GM04503 (cell line): ENCODE measurements at places on chromosomes 16 and 17.
A peak's percentile ranks its signal among the peaks of the same experiment; 100 is the strongest.

GRCh38 chr17:81563861-81564586 is 11.9 kb upstream of the FAAP100 start:
- DNase-seq: no peak

GRCh38 chr17:34499576-34499975 is 79.8 kb upstream of the TMEM132E start:
- DNase-seq: no peak

- no peak for DNase-seq
Measured at GRCh38 chr17:17675925-17676534, 5.2 kb upstream of the RAI1 start.

- no peak for DNase-seq
Measured at GRCh38 chr17:71287071-71287823, 833.6 kb upstream of the SOX9 start.

DNA sequence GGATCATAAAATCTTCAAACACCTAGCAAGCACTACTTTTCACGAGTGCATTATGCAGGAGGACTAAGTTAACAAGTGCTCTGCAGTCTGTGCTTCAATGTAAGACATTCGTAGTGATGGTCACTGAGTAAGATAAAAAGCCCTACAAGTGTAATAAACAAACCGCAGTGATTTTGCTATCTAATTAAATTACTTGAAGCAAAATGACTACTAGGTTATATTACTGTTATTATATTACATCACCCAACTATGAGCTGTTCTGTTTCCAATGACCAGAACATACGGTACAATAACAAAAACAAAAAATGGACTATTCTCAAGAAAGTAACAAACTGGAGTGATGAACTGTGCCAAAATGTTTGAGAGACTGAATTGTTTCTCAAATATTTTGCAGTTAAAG is 11.2 kb downstream of the KLHL10 start:
- no peak for DNase-seq

DNA sequence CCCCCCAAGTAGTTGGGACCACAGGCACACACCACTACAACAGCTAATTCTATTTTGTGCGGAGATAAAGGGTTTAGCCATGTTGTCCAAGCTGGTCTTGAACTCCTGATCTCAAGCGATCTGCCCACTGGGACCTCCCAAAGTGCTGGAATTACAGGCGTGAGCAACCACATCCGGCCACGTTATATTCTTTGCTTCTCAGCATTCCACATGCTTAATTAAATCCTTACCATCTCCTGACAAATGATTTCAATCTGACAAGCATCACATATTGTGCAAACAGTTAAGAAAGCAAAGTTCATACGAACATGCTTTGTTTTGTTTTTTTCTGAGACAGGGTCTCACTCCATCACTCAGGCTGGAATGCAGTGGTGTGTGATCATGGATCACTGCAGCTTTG is 18.2 kb downstream of the HIGD1B start:
- DNase-seq: peak; percentile 47

GRCh38 chr17:82235056-82235774 is 6.4 kb downstream of the SLC16A3 start:
- DNase-seq: no peak

DNA sequence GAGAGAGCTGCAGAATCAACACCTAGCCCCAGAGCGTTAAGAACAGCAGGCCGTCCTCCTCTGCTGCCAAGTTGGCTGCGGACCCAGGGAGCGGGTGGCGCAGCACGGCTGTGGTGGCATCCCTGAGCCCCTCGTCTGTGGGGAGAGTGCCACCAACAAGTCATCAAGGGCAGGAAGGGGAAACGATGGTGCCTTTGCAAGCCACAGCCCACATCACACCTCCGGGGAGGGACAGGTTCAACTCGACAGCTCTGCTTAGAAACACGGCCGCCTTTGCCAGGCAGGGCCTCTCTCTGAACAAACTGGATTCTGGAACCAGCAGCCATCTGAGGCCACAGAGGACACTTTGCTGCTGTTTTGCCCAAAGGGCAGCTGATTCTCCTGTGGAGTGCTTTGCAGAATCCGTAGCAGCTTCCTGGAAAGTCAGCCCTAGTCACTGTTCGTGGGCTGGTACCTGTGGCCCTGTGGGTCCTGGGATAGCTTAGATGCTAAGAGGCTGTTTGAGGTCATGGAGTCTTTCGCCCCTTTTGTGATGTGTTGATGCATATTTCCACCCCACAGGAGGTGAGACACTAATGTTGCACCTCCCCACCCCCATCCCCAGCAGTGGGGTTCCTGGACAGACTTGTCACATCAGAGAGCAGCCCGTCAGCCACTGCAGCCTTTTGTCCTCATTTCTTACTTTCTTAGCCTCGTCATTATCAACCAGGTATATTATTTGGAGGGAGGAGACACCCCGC is 270.6 kb downstream of the CPPED1 start:
- DNase-seq: no peak

- DNase-seq: no peak
Measured at GRCh38 chr17:65583921-65584603, 22.6 kb upstream of the AXIN2 start.

DNA sequence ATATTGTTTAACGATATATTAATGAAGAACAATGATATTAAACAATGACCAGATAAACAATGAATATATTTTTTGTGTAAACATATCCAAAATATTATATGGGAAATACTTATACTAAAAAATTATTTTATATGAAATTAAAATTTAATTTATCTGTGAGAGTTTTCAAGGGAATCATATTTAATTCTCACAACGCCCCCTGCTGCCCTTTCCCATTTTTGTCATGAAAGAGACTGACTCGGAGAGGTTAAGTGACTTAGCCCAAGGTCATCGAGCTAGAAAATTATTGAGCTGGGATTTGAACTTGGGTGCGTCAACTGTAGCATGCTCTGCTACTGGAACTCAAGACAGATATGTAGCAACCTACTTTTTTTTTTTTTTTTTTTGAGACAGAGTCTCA is 7.2 kb upstream of the MYCBPAP start:
- DNase-seq: no peak

DNA sequence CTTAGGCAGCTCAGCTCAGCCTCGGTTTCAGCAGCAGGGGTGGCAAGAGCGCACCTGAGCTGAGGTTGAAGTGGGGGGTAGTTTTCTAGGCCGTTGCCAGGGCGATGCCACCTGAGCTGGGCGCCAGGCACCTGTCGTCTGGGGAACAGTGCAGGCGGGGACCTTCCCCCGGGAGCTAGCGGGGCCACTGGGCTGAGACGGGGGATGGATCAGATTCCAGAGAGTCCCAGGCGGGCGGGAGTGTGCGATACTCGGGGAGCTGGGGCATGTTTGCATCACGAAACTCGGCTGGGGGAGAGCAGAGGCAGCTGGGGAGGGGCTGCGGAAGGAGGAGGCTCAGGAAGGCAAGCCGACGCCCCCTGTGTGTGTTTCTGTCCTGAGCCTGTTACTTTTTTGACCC is 477 bp upstream of the CLDN9 start:
- no peak for DNase-seq

GRCh38 chr17:74605361-74605760 is 13.3 kb upstream of the CD300LD start:
- DNase-seq: peak; percentile 46

DNA sequence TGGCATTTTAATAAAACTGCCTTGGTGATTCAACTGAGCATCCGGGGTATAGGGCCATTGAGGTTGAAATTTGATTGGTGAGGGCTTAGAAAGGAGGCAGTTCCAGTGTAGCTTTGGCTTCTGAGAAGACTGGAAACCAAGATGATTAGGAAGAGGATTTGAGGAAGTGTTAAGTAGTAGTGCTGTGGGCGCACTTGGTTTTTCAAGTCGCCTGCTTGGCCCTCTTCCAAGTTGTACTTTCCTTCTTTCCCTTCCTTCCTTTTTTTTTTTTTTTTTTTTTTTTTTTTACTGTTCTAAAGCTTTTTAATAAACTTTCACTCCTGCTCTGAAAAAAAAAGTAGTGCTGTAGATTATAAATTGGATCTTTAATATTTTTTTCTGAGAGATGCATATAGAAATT is 320.5 kb downstream of the UTP18 start:
- no peak for DNase-seq

- no peak for DNase-seq
Measured at GRCh38 chr16:82037666-82038065, 2.6 kb downstream of the HSD17B2 start.

- DNase-seq: no peak
Measured at GRCh38 chr16:1036166-1036565, 36.4 kb upstream of the SSTR5 start.

- DNase-seq: no peak
Measured at GRCh38 chr17:49193513-49194296, 16.7 kb downstream of the GNGT2 start.

DNA sequence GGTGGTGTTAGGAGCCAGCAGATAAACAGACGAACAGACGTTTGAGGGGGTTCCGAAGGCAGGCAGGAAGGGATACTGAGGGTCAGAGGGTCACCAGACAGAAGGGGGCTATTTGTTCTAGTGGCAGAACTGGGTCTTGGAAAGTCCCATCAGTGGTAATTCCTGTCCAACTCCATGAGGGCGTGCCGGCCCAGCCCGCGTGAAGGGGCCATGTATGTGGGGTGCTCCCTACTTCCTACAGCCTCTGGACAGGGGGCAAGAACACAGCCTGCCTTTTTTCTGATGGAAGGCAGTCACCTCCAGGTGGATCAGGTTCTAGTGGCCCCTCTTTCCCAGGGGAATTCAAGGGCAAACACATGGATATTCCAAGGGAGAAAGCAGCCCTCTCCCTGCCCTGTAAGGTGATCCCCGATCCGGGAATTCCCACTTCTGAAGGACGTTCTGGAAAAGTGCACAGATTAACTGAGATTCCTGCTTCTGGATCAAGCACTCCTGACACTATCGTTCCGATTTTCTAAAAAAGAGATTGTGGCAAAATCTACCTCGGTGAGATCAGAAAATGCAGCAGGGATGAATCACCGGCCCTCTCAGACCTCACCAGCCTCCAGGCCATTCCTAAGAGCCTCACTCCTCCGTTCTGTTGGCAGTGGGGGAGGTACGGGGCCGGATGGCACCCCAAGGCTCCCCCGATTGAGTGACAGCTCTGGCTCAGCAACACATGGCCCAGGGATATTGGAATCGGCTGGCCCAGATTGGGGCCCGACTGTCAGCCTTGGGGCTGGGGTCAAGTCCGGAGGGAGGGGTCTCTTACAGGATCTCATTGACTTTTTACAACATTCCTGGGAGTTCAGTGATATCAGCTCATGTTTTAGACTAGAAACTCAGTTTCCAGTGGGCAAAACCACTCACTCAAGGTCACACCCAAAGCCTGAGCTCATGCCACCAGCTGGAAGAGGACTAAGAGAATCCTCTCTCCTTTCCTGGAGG is 12.4 kb downstream of the STX1B start:
- DNase-seq: peak; percentile 55

GRCh38 chr16:6797223-6797622 is 535.4 kb upstream of the RBFOX1 start:
- no peak for DNase-seq

GRCh38 chr16:35306915-35307314 is 1847.5 kb downstream of the TP53TG3F start:
- DNase-seq: no peak

DNA sequence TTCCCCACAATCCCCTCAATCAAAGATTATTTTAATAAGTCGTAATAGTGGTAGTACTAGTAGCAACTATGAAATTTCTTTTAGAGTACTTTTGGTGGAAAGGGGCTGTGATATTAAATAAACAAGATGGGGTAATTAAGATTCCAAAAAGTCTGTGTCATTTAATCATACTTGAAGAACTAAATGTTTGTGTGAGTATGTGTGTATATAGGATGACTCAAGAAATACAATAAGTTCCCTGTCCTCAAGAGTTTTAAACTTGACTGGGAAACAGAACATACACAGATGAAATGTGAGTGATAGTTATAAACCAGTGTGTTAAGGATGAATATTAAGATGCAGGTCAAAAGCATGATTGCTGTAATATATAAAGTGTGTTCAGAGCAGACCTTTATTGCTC is 2.3 kb downstream of the ALDH3A2 start:
- DNase-seq: no peak

- DNase-seq: no peak
Measured at GRCh38 chr17:75830164-75831031, 13.8 kb downstream of the UNC13D start.

GRCh38 chr16:19853132-19853741 is 31.4 kb downstream of the GPRC5B start:
- DNase-seq: no peak

GRCh38 chr16:88346680-88347505 is 35.9 kb upstream of the ZNF469 start:
- no peak for DNase-seq

DNA sequence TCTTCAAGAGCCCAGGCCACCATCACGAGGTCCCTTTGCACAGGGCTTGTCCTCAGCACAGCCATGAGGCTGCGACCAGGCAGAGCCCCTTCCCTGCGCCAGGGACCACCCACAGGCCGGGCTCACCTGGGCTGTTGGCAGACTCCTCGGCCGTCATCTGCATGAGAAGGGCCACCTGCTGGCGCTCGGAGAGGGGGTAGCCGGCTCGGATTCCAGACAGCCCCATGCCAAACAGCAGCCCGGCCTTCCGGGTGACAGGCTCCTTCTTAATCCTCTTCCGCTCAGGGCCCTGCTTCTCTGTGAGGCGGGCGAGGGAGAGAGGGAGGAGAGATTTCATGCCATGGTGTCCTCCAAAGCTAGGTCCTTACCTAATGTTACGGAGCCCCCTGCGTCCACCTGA is 73.4 kb downstream of the ZNF778 start:
- no peak for DNase-seq

DNA sequence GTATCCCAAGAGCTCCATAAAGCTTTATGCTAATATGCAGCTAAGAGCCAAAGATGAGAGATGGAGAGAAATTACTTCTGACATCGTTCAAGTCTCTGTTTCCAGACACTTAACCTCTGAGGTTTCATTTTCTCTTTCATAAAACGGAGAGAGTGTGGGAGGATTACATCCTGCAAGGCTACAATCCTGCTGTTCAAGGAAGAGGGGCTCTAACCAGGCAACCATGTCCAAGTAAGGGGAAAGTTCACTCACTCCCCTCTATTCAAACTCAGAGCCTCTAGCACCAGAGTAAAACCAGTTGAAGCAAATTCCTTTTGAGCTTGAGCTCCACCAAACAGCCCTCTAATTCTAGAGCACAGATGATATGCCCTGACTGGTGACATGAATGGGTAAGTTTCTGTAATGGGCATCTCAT is 397.4 kb downstream of the NPIPA8 start:
- DNase-seq: no peak

- DNase-seq: no peak
Measured at GRCh38 chr17:77451245-77451893, 310.6 kb downstream of the SEC14L1 start.

DNA sequence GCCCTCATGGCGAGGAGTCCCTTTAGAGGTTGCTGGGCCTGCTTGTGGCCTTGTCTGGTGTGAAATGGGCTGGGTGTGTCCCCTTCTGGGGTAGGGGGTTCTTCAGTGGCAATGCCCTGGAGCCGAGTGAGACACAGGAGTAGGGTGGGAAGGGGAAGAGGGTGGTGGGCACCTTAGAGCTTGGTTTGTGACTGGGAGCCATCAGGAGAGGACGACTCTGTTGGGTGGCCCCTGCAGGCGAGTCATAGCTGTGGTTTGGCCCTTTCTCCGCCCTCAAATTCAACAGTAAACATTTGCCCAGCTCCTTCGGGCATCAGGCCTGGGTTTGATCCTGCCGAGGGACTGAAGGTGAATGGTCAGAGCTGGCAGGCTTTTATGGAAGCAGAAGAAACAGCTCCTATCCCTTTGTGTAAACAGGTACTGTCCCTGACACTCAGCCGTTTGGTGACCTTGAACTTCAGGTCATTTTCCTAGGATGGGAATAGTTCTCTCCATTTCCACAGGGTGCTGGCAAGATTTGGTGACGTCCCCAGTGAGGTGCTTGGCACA is 2.9 kb downstream of the E4F1 start:
- no peak for DNase-seq
